ENCODE measurements at places on chromosomes 3 and 15.

DNA sequence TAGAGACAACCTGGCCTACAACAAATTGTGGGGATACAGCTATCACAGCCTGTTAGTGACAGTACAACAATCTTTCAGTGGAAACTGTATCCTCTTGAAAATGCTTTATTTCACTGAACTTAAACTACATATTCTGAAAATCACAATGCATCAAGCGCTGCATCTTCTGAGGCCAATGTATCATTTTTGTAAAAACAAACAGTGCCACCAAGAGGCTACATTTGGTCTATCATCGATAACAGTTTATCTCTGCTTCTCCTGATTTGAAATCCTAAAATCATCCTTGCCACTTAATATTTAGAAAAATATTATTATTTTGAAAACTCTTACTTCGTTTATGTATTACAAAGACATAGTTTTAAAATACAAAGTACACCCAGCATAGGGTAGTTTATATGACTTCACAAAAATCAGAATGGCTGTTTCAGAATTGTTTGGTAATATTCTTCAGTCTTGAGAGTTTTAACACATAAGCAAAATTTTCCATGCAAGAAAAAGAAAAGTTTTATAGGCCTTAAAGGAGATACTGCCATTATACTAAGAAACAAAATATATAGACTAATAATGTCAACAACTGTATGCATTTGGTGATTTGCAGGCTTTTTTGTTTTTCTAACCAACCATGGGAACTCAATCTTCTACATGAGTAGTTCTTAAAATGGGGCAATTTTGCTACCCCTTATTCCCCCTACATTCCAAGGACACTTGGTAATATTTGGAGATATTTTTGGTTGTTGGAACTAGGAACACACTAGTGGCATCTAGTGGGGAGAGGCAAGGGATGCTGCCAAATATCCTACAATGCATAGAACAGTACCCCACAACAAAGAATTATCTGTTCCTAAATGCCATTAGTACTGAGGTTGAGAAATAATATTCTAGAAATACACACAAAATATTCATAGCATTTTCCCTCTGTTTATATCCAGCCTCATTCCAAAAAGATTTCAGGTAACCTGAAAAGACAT, 42.3 kb downstream of the WDR72 start:
- no peak for DNase-seq

DNA sequence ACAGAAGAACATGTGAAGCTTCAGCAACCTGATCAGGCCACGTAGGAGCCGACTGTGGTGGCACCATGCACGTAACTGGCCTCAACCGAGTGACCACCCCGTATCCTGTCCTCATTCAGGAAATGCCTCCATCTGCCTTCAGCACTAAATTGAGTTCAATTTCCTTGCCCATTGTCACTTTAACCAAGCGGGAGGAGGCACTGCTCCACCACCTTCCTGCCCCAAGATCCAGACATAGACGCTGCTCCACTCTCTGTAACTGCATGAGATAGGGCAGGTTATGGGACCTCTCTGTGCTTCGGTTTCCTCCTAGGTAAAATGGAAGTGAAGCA, 80.1 kb upstream of the POMGNT2 start:
- no peak for DNase-seq

GRCh38 chr3:62803276-62803675, 71.9 kb downstream of the CADPS start:
- no peak for DNase-seq

GRCh38 chr3:130626049-130626448, 109.1 kb downstream of the COL6A6 start:
- DNase-seq, result peak; percentile 73

DNA sequence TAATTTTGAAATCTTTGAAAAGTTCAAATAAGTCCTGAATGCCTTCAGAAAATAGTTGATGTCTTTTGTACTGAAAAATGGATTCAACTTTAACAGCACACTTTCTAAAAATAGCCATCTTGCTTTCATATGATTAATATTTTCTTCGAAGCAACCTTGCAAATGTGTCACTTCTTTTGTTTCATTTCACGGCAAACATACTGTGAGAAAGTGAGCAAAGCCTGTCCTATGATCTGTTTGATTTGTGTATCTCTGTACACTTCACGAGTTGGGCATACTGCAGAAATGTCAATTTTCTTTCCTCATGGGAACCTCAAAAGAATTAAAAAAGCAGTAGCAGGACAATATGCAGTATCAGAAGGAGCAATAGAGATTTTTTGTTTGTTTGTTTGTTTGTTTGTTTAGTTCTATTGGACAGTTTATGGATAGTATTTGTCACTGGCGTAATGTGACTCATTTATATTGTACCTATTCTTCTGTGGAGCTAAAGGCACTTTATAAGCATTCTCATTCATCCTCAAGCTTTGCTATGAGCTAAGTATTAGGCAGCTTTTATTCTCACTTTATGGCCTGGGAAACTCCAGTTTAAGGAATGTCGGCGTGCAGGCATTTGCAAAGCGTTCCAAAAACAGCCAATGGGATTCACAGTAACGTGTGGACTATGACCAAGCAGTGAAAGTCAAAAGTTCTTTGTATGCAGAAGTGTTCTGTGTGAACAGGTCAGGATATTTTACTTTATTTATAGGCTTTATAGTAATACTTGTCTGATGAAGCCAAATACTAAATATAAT, 572.0 kb downstream of the NAALADL2 start:
- DNase-seq, result no peak

DNA sequence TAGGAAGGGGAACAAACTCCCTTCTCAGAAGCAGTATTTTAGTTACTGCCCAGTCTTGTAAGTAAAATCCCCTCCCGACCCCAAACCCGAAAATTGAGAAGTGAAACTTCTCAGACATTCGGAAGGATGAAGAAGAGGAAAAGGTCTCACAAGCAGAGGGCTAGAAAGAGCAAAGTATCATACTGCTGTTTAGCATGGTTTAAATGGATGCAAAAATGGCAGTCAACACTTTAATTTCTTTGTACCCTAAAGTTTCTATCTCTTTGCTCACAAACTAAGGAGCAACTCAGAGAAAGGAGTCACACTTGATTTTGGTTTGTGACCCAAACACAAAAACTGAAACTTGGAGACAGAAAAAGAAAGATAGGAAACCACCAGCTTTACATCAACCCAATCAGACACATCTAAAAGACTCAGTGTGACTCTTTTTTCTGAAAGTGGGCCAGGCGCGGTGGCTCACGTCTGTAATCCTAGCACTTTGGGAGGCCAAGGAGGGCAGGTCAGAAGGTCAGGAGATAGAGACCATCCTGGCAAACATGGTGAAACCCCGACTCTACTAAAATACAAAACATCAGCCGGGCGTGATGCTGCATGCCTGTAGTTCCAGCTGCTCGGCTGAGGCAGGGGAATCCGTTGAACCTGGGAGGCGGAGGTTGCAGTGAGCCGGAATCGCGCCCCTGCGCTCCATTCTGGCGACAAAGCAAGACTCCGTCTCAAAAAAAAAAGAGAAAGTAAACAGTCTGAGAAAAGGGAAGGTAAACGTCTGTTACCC, 63.2 kb upstream of the ATP11B start:
- no peak for DNase-seq

Measured in HS-5 (cell line).